ENCODE measurements at places on chromosomes 5 and 9. TPM values are rescaled to one million over a fixed set of nuclear protein-coding genes. Genes with fewer than 3 reads are reported as not detected.
A peak's percentile ranks its signal among the peaks of the same experiment; 100 is the strongest.

DNA sequence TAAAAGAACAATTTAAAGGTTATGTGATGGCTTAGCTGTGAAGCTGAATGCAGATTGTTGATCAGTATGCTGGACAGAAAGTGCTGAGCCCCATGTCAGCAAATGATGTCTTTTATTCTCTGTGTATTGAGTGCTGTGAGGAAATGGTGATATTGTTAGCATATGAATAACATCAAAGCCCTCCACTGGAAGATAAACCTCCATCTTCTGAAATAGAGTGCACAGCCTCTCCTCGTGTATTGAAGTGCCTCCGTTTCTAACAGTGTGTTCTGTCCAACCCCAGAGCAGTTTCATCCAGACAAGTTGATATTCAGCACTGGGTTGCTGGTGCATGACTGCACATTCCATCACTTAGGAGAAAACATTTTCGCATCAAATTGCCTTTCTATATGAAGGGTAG, 242.9 kb downstream of the CSNK1G3 start:
- no peak overlapping the region for H3K4me3 ChIP-seq
- H3K36me3 ChIP-seq = peaks cover 10% of the 10 kb centered on the region
- H3K4me1 ChIP-seq = peaks cover 16% of the 10 kb centered on the region
- DNase-seq = no peak
- no peaks in the 10 kb centered on the region for H3K27me3 ChIP-seq
- peak overlapping the region; percentile 60 for H3K27ac ChIP-seq

GRCh38 chr9:114089206-114089840, 9.8 kb downstream of the KIF12 start:
- peaks cover 5% of the 10 kb centered on the region for H3K27me3 ChIP-seq
- H3K36me3 ChIP-seq = peaks cover 11% of the 10 kb centered on the region
- H3K27ac ChIP-seq = no peak overlapping the region

GRCh38 chr5:148221508-148221907, 16.8 kb upstream of the MARCOL start:
- no peak for DNase-seq
- H3K4me3 ChIP-seq = no peak overlapping the region
- H3K27me3 ChIP-seq = no peaks in the 10 kb centered on the region

GRCh38 chr5:79481574-79481973, 32.4 kb downstream of the HOMER1 start:
- H3K36me3 ChIP-seq = no peaks in the 10 kb centered on the region
- no peak overlapping the region for H3K4me3 ChIP-seq
- H3K27me3 ChIP-seq = no peaks in the 10 kb centered on the region
- no peak overlapping the region for H3K27ac ChIP-seq
- no peak for DNase-seq

- H3K4me3 ChIP-seq = no peak overlapping the region
- DNase-seq = no peak
- H3K27ac ChIP-seq = no peak overlapping the region
- H3K36me3 ChIP-seq = no peaks in the 10 kb centered on the region
- peaks cover 12% of the 10 kb centered on the region for H3K4me1 ChIP-seq
These were observed 61.4 kb downstream of the PARP8 start for GRCh38 chr5:50727845-50728244.

DNA sequence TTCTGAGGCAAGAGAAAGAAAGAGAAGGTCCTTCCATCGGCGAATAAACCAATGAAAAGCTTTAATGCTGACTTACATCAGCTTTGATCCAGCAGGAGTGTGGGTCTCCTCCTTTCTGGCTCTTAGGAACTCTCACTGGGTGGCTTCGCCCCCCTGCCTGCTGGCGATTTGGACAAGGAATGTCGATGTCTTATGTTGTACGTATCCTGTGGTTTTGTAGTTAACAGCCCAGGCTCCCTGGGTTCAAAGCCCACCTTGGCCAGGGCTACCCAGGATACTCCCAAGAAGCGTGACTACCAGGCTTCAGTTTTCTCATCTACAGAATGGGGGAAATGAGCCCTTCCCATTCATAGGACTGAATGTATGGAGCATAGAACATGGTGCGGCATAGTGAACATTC, 124.2 kb downstream of the ROR2 start:
- H3K27me3 ChIP-seq = peaks cover 2% of the 10 kb centered on the region
- no peak overlapping the region for H3K4me3 ChIP-seq
- no peak overlapping the region for H3K27ac ChIP-seq
- peaks cover 7% of the 10 kb centered on the region for H3K4me1 ChIP-seq
- no peak for DNase-seq

- no peaks in the 10 kb centered on the region for H3K4me1 ChIP-seq
- H3K27ac ChIP-seq = no peak overlapping the region
- H3K4me3 ChIP-seq = no peak overlapping the region
- no peaks in the 10 kb centered on the region for H3K36me3 ChIP-seq
These were observed 237.7 kb downstream of the PDE4D start for GRCh38 chr5:59655693-59656309.

- H3K27me3 ChIP-seq = no peaks in the 10 kb centered on the region
- H3K27ac ChIP-seq = no peak overlapping the region
- DNase-seq = no peak
- H3K4me3 ChIP-seq = no peak overlapping the region
- no peaks in the 10 kb centered on the region for H3K36me3 ChIP-seq
These were observed 12.5 kb downstream of the ERMP1 start for GRCh38 chr9:5820425-5820824.

DNA sequence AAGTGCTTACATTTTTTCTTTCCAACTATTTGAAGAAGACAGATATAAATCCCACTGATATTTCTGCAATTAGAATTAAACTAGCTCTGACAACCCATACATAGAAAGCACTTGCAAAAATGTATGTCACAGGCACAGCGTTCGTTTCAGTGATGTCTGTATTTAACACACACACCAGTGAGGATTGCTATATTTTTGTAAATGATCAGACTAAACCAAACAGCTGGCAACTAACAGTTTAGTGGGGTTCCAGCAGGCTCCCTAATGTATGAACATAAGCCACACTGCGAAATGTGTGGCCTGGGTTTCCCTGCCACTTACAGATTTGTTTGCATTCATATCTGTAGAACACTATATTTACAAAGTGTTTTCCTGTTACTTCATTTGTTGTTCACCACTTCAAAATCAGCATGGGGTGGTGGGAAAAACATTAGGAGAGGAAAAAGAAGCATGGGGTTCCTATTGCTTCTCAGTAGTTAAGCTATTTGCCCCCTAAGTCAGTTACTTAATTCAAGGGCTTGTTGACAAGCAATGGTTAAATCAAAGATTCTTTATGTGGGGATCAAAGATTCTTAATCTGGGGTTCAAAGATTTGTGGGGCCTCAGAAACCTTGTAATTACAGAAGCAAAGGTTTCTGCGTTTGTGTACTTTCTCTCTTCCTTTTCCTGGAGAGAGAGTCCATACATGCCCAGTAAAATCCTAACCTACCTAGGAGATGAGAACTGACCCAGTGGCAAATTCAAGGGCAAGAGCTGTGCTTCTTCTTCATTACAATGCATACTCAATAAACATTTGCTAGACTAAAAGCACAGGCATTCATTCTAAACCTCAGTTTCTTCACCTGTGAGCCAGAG, 27.1 kb downstream of the ZNF608 start:
- no peak overlapping the region for H3K27ac ChIP-seq
- H3K36me3 ChIP-seq = no peaks in the 10 kb centered on the region
- no peak for DNase-seq
- H3K4me3 ChIP-seq = no peak overlapping the region
- peaks cover 1% of the 10 kb centered on the region for H3K27me3 ChIP-seq

DNA sequence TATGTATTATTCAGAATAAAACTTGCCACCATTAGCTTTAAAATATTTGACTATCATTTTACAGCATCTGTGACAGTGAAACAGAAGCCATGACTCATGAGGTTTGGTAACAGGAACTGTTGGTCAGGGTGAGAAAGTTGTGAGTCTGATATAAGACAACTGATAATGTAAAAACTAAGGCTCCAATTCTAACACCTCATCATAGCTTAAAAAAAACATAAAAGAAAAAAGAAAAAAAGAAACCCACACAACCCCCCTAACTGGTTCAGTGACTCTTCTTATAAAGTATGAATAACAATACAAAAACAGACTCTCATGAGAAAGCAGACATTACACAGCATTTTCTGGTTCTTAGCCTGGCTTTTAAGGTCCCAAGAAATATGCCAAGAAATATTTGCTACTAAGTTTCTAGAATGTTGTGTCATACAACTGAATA, 85.8 kb downstream of the MRPS27 start:
- H3K4me1 ChIP-seq = peaks cover 11% of the 10 kb centered on the region
- no peaks in the 10 kb centered on the region for H3K27me3 ChIP-seq
- DNase-seq = no peak
- H3K4me3 ChIP-seq = no peak overlapping the region
- no peak overlapping the region for H3K27ac ChIP-seq

DNA sequence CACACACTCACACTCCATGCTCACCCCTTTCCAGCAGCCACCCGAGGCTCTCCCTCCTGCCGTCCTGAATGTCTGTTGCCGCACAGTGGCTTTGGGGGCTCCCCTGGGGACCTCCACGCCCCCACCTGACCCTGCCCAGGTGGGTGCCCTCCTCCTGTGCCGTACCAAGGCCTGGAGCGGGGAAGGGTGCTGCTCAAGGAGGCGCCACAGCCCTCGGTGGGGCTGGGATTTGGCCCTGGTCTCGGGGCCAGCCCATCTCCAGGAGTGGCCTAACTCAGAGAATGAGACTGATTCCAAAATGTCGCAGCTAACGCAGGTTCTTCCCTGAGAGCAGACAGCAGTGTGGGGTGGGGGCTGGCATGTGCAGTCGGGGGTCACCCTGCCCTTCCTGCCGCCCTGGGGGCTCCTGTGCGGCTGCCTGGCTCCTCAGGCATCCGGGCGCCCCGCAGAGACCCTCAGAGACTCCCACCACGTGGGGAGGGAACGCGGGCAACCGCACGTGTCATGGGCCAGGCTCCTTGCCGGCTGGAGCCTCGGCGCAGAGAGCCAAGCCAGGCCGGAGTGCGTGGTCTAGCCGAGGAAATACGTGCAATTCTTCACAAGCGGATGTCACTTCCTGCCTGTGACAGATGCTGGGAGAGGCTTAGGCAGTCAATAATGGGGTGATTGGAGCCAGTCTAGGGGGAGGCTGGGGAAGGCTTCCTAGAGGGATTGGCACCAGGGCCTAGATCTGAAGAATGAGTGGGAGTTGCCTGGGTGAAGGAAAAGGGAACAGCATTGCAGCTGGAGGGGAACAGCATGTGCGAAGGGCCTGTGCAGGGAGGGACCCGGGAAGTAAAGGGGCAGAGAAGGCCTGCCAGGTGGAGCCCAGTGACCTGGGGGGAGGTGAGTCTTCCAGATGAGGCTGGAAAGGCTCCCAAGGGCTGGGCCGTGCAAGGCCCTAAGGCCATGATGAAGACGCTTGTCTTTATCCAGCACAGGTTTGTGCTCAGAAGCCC, 44.1 kb downstream of the C9orf50 start:
- peaks cover 9% of the 10 kb centered on the region for H3K4me1 ChIP-seq
- peaks cover 6% of the 10 kb centered on the region for H3K27me3 ChIP-seq
- H3K36me3 ChIP-seq = peaks cover 6% of the 10 kb centered on the region

DNA sequence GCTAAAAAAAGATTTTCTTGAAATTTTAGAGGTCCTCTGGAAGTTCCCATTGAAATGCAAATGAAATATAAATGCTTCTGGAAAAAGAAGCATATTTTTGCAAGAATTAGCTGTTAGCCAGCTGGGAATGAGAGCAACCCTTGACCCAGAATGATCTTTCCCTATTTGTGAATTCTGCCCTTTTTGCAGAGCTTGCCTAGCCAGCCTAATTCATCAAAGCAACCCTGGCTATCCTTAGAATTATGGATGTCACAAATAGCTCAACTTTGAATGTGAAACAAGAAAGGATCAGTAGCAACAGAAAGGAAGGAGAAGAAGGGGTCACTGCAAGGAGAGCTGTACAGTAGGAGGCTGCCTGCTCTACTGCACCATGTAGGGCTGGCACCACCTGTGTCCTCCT, 345.9 kb downstream of the EFNA5 start:
- H3K4me3 ChIP-seq = no peak overlapping the region
- no peak for DNase-seq
- no peak overlapping the region for H3K27ac ChIP-seq
- H3K36me3 ChIP-seq = no peaks in the 10 kb centered on the region
- peaks cover 13% of the 10 kb centered on the region for H3K4me1 ChIP-seq
- H3K27me3 ChIP-seq = no peaks in the 10 kb centered on the region

- no peak overlapping the region for H3K4me3 ChIP-seq
- peaks cover 17% of the 10 kb centered on the region for H3K27me3 ChIP-seq
- no peaks in the 10 kb centered on the region for H3K36me3 ChIP-seq
- DNase-seq = no peak
- H3K4me1 ChIP-seq = no peaks in the 10 kb centered on the region
These were observed 57.6 kb upstream of the MTAP start for GRCh38 chr9:21744841-21745240.

GRCh38 chr9:79817438-79818004, 245.8 kb downstream of the TLE4 start:
- no peak for DNase-seq
- no peak overlapping the region for H3K27ac ChIP-seq
- H3K4me1 ChIP-seq = peaks cover 28% of the 10 kb centered on the region
- no peak overlapping the region for H3K4me3 ChIP-seq
- peaks cover 3% of the 10 kb centered on the region for H3K36me3 ChIP-seq

- no peaks in the 10 kb centered on the region for H3K36me3 ChIP-seq
- H3K4me1 ChIP-seq = peaks cover 6% of the 10 kb centered on the region
- H3K4me3 ChIP-seq = no peak overlapping the region
- H3K27me3 ChIP-seq = peaks cover 2% of the 10 kb centered on the region
- DNase-seq = no peak
- no peak overlapping the region for H3K27ac ChIP-seq
These were observed 53.4 kb downstream of the SLC22A5 start for GRCh38 chr5:132422720-132423437.

DNA sequence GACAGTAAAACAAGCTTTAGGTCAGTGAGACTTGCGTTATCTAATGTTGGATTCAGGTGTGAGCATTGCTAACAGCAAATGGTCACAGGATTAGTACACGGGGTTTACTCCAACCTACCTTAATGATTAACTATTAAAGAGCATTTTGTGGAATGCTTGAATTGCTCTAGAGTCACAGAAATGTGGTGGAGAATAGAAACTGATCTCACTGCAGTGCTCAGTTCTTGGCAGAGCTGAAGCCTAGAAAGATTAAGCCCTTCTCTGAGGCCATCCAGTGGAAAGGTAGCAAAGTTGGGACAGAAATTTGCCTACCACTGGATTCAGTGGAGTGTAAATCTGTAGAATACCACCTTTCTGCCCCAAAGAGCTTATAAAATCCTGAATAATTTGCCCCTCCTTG, 60.9 kb downstream of the ICE1 start:
- H3K4me1 ChIP-seq = no peaks in the 10 kb centered on the region
- DNase-seq = no peak
- no peaks in the 10 kb centered on the region for H3K36me3 ChIP-seq
- H3K4me3 ChIP-seq = no peak overlapping the region
- H3K27me3 ChIP-seq = no peaks in the 10 kb centered on the region

GRCh38 chr9:113719919-113720318, 156.2 kb upstream of the ZNF618 start:
- H3K27me3 ChIP-seq = peaks cover 2% of the 10 kb centered on the region
- no peaks in the 10 kb centered on the region for H3K4me1 ChIP-seq
- no peak for DNase-seq
- peaks cover 10% of the 10 kb centered on the region for H3K36me3 ChIP-seq
- no peak overlapping the region for H3K4me3 ChIP-seq
- no peak overlapping the region for H3K27ac ChIP-seq

- peaks cover 1% of the 10 kb centered on the region for H3K4me1 ChIP-seq
- H3K27ac ChIP-seq = no peak overlapping the region
- H3K36me3 ChIP-seq = no peaks in the 10 kb centered on the region
- no peak overlapping the region for H3K4me3 ChIP-seq
These were observed 248.6 kb upstream of the NREP start for GRCh38 chr5:112005623-112005930.

ERMP1 gene
- total RNA-seq = 4.2 TPM

AFAP1L1 gene
- 0.25 TPM for total RNA-seq

FOXD4L3 gene
- 0.27 TPM for total RNA-seq

C9orf50 gene
- 0.56 TPM for total RNA-seq

SPATA31C1 gene
- not detected for total RNA-seq

RANBP3L gene
- total RNA-seq = not detected

PRDM9 gene
- total RNA-seq = not detected

ENHO gene
- total RNA-seq = 11.5 TPM

GDF9 gene
- 0.69 TPM for total RNA-seq

BAG1 gene
- total RNA-seq = 92.5 TPM
